ENCODE measurements at places on chromosomes 6 and 20.

DNA sequence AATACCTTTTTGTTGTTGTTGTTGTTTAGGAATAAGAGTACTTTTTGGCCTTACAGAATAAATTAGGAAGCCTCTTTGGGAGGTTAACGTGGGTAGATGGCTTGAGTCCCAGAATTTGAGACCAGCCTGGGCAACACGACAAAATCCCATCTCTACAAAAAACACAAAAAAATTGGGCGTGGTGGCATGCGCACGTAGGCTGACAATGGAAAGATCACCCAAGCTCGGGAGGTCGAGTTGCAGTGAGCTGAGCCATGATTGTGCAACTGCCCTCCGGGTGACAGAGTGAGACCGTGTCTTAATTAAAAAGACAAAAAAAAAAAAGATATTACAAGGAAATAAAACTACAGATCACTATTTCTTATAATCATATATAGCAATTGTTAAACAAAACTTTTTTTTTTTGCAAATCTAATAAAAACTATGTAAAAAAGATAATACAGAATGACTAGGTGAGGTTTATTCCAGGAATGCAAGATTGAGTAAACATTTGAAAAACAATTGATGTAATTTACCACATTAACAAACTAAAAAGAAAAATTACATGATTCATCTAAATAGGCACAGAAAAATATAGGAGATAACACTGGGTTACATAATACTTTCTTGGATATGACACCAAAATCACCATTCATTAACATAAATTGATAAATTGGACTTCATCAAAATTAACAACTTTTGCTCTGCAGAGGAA, 43.6 kb upstream of the ASCC3 start:
- DNase-seq = no peak

- no peak for DNase-seq
These were observed 15.0 kb upstream of the JARID2 start for GRCh38 chr6:15230827-15231226.

GRCh38 chr6:33301877-33302276, 3.1 kb upstream of the RGL2 start:
- DNase-seq = no peak

- DNase-seq = no peak
These were observed 749.7 kb upstream of the ADGRB3 start for GRCh38 chr6:67885081-67886033.

GRCh38 chr6:79755967-79756366, 124.8 kb downstream of the SH3BGRL2 start:
- no peak for DNase-seq

GRCh38 chr6:166952121-166952520, 4.2 kb downstream of the RNASET2 start:
- DNase-seq = no peak

- no peak for DNase-seq
These were observed 1532.7 kb downstream of the HACE1 start for GRCh38 chr6:103326760-103327757.

GRCh38 chr20:49659056-49659455, 54.6 kb downstream of the B4GALT5 start:
- no peak for DNase-seq

- no peak for DNase-seq
These were observed 632 bp downstream of the CGAS start for GRCh38 chr6:73451223-73452106.

- no peak for DNase-seq
These were observed 4.0 kb downstream of the EEF1A1 start for GRCh38 chr6:73516514-73517489.

DNA sequence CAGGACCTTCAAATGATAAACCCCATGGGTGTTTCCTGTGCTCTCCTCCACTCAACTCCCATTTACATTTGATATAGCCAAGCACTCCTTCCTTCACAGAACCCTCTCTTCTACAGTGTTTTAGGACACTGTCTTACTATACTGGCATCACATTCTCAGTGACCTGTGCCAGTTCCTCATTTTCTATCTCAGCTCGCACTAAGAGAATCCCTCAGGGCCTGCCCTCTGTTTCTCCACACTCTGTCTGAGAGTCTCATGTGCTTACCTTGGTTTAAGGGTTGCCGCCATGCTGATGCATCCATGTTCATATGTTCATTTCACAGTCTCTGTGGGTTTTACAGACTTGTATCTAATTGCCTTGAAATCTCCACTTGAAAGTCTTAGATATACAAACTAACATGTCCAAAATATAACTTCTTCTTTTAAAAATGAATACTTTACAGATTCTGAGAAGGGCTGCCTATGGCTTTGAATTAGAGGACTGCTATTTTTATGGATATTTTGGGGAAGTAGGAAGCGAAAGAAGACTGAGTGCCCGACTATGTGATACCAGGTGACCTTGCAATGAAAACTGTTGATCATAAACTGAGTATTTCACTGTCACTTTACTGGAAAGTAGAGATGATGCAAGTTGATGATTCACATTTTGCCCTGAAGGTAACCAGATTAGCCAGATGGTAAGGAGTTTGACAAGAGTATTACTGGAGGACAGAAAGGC, 153.1 kb upstream of the SIM1 start:
- no peak for DNase-seq

DNA sequence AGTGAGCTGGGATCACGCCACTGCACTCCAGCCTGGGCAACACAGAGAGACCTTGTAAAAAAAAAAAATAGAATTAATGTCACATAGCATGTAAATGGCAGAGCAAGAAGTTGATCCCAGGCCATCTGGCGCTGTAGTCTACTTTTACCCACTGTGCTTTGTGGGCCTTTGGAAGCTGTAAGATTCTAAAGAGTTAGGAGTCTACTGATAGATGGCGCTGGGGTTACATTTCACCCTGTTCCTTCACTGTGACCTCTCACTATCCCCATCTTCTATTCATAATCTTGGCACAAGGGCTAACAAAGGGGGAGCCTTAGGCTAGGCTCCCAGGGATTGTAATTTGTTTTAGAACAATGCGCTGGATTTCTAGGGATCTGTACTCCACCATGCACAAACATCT, 24.4 kb downstream of the SIRPD start:
- no peak for DNase-seq

- DNase-seq = no peak
These were observed 23.3 kb upstream of the CDKN1A start for GRCh38 chr6:36655085-36655724.

DNA sequence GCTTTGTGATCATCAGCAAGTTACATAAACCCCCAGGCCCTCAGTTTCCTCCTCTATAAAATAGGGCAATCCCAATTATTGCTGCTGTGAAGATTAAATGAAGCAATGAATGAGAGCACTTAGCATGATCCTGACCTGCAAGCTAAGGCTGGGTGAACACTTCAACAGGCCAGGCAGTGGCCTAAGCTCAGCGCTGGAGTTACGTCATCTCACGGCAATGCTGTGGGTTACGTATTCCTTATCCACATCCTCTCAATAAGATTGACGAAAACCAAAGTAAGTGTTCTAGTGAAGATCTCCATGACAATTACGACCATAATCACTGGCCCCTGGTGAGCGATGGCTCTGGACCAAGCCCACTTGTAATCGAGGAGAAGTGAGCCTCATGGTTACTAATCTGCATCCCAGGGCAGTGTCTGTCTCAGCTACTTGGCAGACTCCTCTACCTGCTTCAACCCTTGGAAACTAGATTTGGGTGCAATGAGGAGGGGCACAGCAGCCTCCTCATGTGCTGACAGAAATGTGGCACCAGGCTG, 274.1 kb upstream of the ARID1B start:
- no peak for DNase-seq

- DNase-seq = no peak
These were observed 19.3 kb downstream of the ZNF217 start for GRCh38 chr20:53574259-53574789.

DNA sequence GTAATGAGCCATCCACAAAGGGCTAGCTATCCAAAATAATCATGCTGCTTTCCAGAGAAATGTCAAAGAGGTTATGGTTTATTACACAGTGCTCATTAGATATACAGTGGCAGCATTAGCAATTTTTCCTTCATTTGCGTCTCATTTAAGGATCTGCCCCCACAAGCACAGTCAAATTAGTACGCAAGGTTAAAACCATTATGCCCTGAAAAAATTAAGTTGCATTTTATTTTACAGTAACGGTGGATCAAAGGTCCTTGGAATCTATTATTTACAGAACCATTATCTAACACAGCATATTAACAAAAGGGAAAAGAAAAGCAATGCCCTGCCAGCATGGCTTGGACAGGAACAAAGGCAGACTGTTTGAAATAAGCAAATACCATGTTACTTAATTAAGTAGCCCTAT, 144.8 kb downstream of the PDSS2 start:
- no peak for DNase-seq

DNA sequence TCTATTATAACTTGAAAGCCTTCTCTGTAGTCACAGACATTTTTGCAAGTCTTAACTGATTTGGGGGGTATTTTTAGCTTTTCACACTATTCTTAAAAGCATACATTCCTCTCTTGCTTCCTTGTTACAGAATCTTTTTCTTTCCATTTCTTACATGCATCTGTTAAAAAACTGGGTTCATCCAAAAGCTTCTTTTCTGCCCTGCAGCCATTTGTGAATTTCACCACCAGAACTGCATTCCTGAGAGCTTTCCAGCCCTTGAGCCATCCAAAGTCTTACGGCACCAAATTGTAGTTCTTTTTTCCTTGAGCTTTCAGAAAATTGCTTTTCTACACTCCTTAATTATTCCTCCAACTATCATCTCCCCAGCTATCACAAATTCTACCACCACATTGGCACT, 19.7 kb upstream of the GSTA4 start:
- DNase-seq = no peak

DNA sequence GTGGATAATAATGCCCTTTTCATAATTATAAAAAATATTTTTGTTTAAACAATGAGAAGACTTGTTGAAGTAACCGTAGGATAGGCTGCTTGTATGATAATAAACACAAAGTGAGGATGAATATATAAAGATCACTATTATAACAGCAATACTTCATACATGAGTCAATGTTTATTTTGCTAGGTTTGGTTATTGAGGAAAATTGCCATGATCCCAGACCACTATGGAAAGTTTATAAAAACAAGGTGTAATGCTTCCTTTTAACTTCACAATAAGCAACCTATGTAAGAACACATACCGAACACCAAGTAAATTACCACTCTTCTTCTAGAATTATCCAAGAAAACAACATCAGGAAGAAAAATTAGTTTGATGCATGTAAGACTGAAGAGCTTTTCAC, 495.3 kb upstream of the RNF217 start:
- DNase-seq = no peak

- no peak for DNase-seq
These were observed 58.3 kb upstream of the GNRH2 start for GRCh38 chr20:2984956-2985661.

DNA sequence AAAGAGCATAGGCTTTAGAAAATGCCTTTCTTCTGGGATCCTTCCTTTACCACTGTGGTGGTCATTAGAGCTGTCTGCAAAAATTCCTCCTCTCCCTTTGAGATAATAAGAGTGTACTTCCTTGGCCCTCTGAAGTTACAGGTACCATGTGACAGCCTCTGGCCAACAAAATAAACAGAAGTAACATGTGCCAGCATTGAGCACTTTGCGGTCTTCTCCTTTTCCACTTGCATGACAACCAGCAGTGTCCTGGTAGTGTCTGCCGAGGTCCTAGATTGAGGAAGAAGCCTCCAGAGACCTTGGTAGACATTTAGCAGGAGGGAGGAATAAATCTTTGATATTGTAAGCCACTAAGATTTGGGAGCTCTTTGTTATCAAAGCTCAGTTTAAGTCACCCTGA, 87.5 kb upstream of the ARID1B start:
- DNase-seq = no peak

DNA sequence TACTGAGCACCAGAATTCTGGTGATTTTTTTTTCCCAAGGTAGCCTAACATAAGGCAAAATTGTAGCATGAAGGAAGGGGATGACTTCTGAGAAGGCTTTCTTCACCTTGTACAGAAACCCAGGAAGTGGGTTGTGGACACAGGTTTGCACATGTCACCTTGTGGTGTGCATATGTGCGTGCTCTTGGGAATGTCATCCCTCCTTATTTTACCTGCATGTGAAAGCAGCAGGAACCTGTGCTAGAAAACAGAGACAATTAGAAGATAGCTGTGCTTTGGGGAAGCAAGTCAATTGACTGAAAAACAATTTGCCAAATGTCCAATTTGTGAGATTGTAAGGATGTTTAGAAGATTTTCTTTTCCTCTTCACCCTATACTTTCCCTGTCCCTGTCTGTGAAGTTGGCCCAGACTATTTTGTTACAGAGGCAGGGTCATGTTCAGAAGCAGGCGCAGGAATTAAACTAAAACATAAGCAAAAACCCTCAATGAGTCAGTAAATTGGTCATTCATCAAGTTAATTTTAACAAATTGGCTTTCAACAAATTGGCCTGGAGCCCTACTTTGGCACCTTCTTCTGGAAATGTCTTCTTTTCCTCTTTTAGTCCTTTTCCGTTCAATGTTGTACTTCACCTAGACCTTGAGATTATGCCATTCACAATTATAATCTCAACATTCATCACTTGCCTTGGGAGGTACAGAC, 261.2 kb downstream of the ADGB start:
- no peak for DNase-seq

DNA sequence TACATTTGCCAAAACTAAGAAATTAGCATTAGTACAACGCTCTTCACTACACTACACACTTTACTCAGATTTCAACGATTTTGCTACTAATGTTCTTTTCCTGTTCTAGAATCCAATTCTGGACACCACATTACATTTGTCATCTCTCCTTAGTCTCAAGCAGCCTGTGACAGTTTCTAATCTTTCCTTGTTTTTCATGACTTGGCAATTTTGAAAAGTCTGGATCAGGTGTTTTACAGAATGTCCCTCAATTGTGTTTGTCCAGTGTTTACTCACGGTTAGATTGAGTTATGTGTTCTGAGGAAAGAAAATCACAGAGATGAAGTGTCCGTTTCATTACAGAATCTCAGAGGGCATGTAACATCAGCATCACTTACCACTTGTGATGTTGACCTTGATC, 372.6 kb downstream of the TFAP2A start:
- no peak for DNase-seq

DNA sequence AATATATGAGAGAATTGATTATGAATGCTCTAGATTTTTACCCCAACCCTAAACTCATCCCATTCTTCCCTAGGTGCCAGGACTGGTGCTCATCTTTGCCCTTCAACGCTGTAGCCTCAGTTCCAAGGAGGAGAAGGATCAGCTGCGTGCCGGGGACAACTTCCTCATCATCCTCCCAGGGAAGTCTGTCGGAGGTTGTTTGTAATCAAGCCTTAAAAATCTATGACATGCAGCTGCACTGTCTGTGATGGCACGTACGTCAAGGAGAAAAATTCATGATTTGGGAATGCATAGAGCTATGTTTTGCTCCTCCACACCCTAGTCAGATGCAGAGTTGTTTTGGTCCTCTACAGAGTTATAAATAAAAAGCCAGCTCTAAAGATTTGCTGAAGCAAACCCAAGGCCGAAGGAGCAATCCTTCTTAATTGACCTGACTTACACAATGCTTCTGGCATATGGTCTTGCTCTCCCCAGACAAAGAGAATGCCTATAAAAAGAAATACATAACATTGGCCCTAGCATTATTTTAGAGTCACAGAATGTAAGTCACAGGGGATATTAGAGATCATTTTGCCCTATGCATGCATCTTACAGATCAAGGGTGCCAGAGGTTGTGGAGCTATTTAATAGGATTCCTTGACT, 244.2 kb downstream of the HIVEP2 start:
- DNase-seq = no peak

GRCh38 chr6:14037402-14038277, 79.9 kb upstream of the CD83 start:
- DNase-seq = no peak
